ENCODE measurements at places on chromosomes 5 and 9. TPM values are rescaled to one million over a fixed set of nuclear protein-coding genes. Genes with fewer than 3 reads are reported as not detected.

DNA sequence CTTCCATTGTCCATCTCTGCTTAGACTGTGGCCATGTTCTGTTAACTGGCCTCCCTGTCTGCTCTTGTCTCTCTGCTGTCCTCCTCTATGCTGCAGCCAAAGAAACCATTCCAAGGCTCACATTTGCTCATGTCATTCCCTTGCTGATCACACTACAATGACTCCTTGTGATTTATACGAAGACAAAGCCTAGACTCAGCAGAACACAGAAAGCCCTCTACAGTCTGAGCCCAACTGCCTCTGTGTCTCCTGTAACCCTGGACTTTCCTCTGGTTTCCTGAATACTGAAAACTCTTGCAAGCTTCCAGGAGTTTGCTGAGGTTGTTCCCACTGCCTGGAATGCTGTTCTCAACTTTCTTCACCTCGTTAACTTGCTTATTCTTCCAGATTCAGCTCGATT, 191.8 kb downstream of the TMEM38B start:
- no peak for DNase-seq

DNA sequence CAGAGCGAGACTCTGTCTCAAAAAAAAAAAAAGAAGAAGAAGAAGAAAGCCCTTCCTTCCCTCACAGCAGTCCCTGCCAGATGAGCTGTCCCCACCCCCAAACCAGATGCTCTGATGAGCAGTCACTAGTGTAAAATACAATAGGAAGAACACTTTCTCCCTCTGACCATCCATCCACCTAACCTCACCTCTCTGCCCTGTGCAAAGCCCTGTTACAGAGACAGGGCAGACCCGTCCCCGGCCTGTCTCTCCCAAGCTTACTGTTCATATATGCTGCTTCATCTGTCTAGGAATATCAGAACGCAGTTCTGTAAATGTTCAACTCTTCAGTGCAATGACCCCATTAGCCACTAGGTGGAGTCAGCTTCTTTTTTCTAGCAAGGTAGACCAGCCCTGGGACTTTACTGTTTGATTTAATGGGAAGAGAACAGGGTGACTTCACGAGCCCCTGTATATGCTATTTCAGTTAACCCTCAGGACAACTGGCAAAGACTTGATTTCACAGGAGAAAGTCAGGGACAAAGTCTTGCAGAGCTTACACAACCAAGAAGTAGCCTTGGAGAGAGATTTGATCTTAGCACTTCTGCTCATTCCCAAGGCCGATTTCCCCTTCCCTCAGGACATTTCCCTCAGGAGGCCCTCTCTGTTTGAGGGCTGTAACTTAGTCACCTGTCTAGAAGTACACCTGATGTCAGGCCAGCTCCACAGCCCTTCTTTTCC, 14.9 kb upstream of the FGFR4 start:
- peak; percentile 78 for DNase-seq

GRCh38 chr5:178411083-178411482, 178.5 kb upstream of the PHYKPL start:
- DNase-seq: no peak

GRCh38 chr9:114803479-114804265, 2.2 kb downstream of the TNFSF15 start:
- DNase-seq: peak; percentile 11

- DNase-seq: peak; percentile 75
Observed at GRCh38 chr9:129698254-129698757, 32.9 kb downstream of the PRRX2 start.

GRCh38 chr9:90772386-90772785, 29.2 kb upstream of the SYK start:
- DNase-seq: no peak

HSPA5 gene
- total RNA-seq: 47.6 TPM

RECK gene
- 11.7 TPM for total RNA-seq

TBC1D9B gene
- total RNA-seq: 48.1 TPM

PCDHGB4 gene
- 0.66 TPM for total RNA-seq

DNA sequence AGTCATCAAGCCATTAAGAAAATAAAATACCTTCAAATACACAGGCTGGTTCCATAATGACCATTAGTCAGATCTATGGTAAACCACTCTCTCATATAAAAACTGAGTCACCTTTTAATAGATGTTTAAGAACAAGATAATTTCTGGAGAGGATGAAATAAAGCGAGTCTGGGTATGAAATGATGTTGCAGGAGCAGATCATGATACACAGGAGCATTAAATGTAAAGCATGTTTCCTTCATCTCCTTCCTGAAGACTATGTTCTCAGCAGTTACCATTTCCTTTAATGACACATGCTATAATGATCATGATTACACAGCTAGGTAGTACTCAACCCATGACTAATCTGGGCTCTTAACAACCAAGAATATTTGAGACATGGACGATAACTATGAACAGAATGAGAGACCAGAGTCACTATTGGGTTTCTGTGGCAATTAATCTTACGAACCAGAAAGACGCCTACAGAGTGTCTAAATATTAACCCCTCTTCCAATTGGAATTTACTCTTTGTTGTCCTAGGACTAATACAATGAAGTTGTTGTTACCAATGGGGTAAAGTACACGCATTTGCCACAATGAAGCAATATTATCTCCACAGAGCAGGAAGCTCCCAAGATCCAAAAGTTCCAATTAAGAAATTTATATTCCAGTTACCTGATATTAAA, 105.6 kb downstream of the NR6A1 start:
- DNase-seq: no peak

DNAH5 gene
- total RNA-seq: 0.41 TPM

GRCh38 chr5:29822521-29822920, 1371.0 kb upstream of the CDH6 start:
- no peak for DNase-seq

DNA sequence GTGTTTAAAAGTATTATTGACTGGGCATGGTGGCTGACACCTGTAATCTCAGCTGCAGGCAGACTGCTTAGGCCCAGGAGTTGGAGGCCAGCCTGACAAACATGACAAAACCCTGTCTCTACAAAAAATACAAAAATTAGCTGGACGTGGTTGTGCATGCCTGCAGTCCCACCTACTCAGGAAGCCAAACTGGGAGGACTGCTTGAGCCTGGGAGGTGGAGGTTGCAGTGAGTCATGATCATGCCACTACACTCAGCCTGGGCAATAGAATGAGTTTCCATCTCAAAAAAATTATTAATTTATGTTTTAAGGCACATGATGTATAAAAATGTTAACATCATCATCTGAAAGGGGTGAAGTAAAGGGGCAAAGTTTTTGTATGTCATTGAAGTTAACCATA, 49.7 kb upstream of the FNIP1 start:
- no peak for DNase-seq

DNA sequence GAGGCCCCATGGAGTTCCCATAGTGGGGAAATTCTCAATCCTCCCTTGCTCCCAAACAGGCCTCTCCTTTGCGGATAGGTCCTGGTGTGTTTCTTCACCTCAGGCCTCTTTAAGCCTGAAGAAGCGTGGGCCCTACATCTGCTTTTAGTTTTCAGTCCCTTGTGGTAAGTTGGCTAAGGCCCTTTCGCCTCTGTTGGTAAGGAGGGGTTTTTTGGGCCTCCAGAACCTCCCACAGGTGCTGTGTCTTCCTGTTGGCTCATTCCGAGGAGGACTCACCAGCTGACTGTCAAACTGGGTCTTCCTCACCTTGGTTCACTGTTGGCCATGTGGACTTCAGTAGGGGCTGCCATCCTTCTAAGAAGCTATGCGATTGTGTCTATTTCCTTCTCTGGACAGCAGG, 56.4 kb upstream of the DHFR start:
- DNase-seq: no peak

- no peak for DNase-seq
Observed at GRCh38 chr5:169778622-169779596, 141.8 kb downstream of the DOCK2 start.

NIPSNAP3A gene
- total RNA-seq: 20.4 TPM

ZBTB34 gene
- total RNA-seq: 14.1 TPM

MEGF10 gene
- 12.4 TPM for total RNA-seq

ARHGEF28 gene
- 0.41 TPM for total RNA-seq

SLC22A4 gene
- total RNA-seq: 0.17 TPM

NUTM2F gene
- total RNA-seq: not detected

OSTF1 gene
- 18.5 TPM for total RNA-seq

- no peak for DNase-seq
Observed at GRCh38 chr9:133939845-133940244, 52.3 kb downstream of the VAV2 start.

DNA sequence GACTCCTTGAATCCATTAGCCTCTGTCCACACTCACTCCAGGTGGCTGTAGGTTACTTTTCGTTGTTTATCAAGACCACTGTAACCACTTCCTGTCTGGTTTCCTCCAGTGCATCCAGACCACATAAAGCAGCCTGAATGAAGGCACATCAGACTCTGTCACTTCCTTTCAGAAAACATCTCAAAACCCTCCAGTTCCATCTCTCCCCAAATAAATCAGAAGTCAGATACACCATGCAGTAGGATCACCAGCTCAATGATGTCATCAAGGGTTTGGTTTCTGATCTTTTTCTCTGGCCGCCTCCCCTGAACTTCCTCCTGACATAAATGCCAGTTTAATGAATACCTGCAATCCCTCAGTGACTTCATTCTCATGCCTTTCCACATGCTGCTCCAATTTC, 161.2 kb downstream of the ZNF462 start:
- no peak for DNase-seq

DNA sequence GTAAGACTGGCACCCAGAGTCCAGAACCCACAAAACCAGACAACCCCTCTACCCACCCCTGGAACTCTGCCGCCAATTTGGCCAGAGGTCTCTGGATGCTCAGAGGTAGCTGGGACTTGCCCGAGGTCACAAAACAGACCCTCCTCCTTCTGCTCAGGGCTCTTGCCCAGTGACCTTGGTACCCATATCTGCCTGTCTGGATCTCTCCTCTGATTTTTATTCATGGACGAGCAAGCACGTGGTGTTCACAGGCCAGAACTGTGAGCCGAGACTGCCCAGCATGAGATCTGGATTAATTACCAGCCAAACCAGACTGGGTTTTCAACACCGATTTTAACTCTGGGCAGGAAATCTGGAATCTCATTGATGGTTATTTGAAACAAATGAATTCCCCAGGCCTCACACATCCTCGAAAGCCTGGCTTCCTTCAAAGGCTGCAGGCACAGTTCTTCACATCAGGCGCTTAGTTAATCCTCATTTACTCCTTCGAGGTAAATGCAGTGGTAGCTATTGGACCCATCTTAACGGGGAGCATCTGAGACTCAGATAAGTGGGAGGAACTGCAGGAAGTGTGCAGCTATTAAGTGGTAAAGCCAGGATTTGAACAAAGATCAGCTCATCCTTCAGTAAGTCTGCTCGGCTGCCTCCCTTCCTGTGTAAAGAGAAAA, 21.4 kb downstream of the COL27A1 start:
- DNase-seq: no peak

AIF1L gene
- 97.2 TPM for total RNA-seq

TRMT10B gene
- total RNA-seq: 2.5 TPM

DNA sequence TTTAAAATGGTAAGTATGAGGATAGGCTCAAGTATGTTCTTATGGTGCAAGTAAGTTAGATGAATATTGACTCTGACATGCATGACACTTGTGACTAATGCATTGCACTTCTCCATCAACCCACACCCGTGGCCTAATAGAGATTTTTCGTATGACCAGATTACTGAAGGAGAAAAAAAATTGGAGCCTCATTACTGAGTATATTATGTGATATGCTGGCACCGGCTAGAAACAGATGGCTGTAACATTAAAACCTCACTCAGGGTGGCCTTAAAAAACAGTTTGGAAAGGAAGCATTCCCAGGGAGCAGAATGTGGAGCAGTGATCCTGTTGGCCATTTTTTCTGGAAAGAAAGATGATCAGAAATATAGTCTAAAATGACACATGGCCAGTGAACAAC, 766.4 kb downstream of the PRELID2 start:
- DNase-seq: no peak

DNA sequence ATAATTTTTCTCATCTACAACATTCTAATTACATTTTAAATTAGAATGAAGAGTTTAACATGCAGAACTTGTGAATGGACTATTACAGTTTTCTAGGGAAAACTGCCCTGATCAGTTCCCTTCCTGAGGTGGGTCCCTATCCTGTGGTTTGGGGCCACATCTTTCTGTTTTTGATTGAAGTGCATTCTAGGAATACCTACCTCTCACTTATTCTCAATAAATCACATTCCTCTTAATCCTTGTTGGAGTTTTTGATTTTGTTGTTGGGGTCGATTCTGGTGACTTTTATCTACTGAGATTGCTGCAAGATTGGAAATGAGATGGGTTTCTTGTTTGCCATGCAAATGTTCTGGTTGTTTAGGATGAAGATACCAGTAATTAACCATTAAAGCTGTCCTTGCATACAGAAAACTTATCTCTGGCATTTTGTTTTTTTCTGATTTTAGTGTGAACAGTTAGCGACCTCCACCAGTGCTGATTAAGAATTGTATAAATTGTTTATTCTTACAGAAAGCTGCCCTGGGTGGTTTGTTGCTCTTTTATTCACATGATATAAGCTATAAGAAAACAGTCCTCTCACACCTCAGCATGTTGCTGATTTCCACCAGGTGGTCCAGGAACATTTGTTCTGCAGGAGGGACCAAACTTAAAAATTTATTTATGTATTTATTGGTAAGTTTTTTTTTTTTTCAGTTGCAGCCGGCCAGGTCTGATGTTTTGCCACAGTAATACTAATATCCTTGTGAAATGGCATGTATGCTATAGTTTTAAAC, 269.9 kb downstream of the FANCC start:
- DNase-seq: no peak

DNA sequence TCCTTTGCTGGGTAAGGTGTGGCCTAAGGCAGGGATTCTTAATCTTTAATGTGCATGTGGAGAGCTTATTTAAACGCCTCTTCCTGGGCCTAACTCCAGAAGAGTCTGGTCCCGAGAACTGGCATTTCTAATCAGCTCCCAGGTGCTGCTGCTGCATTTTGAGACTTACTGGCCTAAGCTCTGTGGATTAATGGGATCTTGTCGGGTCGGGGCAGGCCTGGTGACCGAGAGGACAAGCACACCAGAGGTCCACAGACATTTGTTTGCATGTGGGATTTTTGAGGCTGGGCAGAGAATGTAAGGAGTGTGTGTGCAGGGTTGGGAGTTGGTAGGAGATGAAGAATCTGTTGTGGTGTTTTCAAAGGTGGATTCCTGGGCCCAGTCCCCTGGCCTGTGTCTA, 95.0 kb upstream of the DAP start:
- DNase-seq: no peak
